ENCODE measurements at places on chromosomes 12 and 14.

GRCh38 chr12:78981-79380, 12.4 kb downstream of the IQSEC3 start:
- DNase-seq = no peak

DNA sequence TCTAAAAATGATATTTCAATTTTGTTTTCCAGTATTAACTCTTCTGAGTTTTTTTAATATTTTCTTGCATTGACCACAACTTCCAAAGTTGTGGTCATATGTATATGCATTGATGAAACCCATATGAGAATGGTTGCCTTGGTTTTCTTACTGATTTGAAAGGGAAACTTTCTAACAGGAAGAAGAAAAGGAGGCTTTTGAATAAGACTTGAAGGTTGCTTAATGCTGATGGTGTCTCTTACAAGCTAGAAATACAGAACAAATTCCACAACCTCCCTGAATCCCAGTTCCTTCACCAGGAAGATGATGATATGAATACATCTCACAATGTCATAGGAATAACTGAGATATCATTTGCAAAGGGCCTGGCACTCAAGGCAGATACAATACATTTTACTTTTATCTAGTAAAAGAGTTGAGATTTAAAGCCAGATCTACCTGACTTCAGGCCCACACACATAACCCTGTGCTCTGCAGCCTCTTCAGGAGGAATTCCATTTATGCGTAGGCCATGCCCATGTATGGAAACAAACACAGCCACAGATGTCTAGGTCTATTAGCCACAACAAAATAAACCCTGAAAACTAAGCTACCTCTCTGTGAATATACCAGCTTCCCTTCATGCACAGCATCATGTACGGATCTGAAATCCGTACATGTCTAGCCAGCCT, 165.4 kb upstream of the PLEKHG7 start:
- DNase-seq = no peak

DNA sequence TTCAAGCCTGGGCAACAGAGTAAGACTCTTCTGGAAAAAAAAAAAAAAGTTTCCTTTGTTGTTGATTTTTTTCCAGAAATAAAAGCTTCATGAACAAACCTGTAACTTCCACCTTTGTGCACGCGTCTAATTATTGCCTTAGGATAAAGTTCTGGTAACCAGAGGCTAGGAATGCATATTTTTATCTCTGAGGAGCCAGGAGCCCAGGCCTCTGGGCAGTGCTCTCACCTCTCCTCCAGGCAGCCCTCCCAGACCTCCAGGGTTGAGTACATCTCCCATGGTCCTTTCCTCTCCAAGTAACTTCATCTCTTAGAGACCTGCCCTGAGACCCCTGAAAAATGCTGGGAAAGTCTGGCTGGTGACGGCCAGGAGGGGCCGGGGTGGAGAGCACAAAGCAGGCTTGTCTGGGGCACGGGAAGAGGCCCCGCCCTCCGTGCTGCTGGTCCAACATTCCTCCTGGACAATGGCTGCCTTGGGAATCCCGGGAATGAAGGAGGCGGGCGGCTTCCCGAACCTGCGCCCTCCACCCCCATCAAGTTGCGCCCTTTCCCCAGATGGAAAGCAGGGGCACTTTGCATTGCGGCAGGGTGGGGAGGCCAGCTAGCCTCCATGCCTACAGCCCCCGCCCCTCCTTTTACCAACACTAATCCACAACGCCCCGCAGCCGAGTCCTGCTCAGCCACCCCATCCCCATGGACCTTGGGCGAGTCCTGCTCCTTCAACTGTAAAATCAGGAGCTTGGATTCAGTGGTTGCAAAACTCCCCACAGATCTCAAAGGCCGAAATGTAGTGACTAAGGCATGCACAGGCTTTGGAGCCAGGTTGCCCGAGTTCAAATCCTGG, 7.3 kb upstream of the FIGNL2 start:
- no peak for DNase-seq

- no peak for DNase-seq
These were observed 5.7 kb upstream of the SUSD6 start for GRCh38 chr14:69605738-69606137.

- DNase-seq = no peak
These were observed 861.3 kb upstream of the MGAT4C start for GRCh38 chr12:87117526-87117925.

DNA sequence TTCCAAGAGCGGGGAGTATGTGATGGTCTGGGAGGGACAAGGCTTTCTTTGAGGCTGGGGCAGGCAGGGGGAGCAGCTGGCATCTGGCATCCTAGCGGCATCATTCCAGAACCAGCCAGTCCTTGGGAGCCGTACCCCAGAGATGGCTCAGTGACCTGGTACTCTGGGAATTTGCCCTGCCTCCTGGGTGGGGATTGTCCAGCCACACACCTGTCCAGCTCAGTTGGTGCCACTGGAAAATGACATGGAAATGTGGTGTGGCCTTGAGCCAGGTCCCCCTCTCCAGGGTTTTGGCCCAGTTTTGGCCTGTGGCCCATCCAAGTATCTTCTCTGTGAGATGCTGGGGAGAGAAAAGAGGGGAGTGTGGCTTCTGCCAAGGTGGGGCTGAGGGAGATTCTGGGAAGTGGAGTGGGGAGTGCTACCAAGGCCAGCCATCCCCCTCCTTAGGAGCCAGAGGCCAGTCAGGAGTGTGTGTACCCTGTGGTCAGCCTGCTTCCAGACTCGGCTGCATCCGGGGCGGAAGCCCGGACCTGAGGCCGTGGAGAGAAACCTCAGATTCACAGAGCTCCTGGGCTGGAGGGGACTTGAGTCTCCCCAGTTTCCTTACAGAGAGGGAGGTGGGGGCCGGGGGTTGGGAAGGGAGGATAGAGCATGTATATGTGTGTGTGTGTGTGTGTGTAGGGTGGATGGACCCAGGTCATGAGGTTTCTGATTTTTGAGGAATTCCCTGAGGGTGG, 14.7 kb upstream of the KRT80 start:
- no peak for DNase-seq

GRCh38 chr12:111412007-111412829, 6.5 kb downstream of the SH2B3 start:
- DNase-seq = no peak

GRCh38 chr14:104117341-104118005, 20.9 kb upstream of the KIF26A start:
- no peak for DNase-seq

- DNase-seq = no peak
These were observed 79.5 kb downstream of the PTPRB start for GRCh38 chr12:70557583-70558191.

DNA sequence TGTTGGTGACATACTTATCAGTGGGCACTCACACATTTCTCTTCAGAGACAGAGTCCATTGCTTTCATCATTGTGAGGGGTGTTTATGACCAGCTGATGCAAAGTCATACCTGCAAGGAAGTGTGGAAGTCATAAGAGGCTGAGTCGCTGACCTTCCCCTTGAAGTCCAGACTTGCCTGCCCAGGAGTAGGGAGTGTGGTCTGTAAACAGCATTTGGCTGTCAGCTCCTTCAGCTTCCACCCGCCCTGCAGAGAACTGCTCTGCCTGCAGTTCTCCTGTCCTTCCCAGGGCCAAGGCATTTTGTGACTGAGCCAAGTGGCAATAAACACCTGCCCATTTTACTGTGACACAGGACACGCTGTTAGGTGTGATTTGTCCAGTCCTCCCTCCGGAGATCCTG, 801.3 kb downstream of the BCL11B start:
- no peak for DNase-seq

DNA sequence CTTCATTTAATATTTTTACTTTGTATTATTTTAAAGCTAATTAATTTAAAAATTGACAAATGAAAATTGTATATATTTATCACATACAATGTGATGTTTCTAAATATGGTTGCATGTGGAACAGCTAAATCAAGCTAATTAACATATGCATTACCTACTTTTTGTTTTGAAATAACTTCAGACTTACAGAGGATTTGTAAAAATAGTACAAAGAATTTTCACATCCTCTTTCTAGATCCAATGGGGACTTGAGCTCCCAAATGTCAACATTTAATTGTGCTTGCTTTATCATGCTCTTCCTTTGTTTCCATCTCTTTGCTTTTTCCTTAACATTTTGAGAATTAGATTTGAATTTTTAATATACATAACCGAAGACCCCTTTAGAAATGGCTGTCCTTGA, 6.6 kb downstream of the DCD start:
- no peak for DNase-seq

DNA sequence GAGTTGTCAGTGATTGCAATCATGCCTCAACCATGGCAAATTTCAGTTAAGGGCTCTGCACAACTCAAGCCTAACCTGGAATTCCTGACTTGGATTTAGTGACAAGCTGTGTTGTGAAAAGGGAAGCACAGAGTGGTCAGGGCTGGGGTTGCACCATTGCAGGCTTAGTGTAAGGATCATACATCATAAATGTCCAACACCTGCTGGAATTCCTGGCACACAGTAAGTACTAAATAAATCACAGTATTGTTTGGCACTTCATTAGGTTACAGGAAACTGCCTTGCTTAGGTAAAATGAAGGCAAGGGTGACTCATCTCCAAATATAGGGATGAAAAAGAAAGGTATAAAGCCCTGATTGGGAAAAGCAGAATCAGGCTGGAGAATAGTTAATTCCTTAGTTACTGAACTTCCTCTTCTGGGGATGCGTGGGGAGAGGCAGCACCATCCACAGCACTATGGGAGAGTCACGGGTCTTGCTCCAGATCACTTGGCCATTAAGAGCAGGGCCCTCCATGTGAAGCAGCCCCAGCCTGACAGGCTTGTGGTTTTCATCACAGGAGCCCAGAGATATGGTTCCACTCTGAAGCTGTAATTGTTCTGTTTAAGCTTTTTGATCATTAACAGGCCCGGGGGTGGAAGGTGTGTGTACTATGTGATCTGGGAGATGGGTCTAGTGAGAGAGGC, 39.7 kb downstream of the SLC8A3 start:
- DNase-seq = no peak
